Lower lobe of right lung (tissue), 2 donors: ENCODE measurements at places on chromosomes 2 and 18. TPM values are rescaled to one million over a fixed set of nuclear protein-coding genes. Genes with fewer than 3 reads are reported as not detected.

Gene FSIP2
- 0.27 TPM for total RNA-seq

Gene TXNDC2
- 0.12 TPM for total RNA-seq

Gene GAL3ST2
- total RNA-seq, result not detected

Gene SERPINB10
- total RNA-seq, result not detected

Gene XIRP2
- 0.18 TPM for total RNA-seq

Gene CHRNG
- total RNA-seq, result not detected

Gene IL1R2
- total RNA-seq, result 23.3 TPM

Gene SCYGR4
- total RNA-seq, result not detected

Gene CGREF1
- total RNA-seq, result 0.74 TPM

Gene SERPINB5
- total RNA-seq, result not detected

Gene FER1L5
- 0.44 TPM for total RNA-seq

Gene GCG
- total RNA-seq, result not detected

Gene PLEKHA3
- 35.1 TPM for total RNA-seq

Gene ANKRD62
- 0.27 TPM for total RNA-seq

Gene MEX3C
- total RNA-seq, result 21.2 TPM

Gene MC4R
- 0.35 TPM for total RNA-seq

Gene TCF23
- 1.2 TPM for total RNA-seq

Gene CD207
- total RNA-seq, result 3.0 TPM

Gene FAM161A
- 2.6 TPM for total RNA-seq

Gene NAT8
- total RNA-seq, result not detected

Gene FBXO15
- total RNA-seq, result 4.2 TPM

Gene CHAC2
- total RNA-seq, result 1.6 TPM

Gene CTAGE1
- total RNA-seq, result not detected

Gene LOXHD1
- 2.9 TPM for total RNA-seq

Gene CLEC4F
- total RNA-seq, result 0.71 TPM
